ENCODE measurements at places on chromosomes 7 and 10. TPM values are rescaled to one million over a fixed set of nuclear protein-coding genes. Genes with fewer than 3 reads are reported as not detected.

DKK1 gene
- 50.4 TPM for polyA plus RNA-seq

DNA sequence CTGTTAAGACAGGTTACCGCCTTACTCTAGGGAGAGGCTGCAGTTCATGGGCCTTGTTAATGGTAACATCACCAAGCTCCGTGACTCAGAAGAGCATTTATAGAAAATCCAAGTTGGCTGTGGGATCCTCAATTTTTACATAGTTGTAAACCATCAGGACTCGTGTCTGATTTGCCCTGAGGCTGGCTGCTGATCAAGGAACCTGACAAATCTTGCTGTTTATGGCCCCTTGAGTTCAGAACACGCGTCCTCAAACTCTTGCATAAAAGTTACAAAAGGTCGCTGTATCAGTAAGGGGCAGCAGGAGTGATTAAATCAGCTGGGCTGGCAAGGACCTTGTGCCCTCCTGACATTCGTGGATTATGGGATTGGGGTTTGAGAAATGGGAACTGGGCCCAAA lies 4.6 kb downstream of the SLC13A4 start:
- no peak for DNase-seq

DNA sequence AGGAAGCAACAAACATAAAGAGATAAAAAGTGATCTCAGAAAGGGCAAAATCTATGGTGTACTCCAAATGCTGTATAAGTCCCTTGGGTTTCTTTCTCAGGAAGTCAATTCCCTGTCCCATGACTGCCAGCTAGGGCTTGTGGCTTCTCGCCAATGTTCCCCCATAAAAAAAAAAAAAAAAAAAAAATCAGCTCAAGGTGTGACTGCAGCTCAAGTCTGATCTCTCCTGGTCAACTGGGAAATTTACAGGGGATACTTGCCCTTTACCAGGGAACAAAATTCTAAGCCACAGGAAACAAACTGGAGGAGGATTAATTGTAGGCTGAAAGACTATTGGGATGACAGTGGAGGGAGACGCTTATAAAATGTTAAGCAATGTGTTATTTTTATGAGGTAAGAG lies 76.0 kb downstream of the PCGF5 start:
- no peak for DNase-seq

- DNase-seq, result no peak
These were observed 11.8 kb downstream of the CPED1 start for GRCh38 chr7:121000081-121000983.

GRCh38 chr10:62529396-62529795 lies 155.2 kb downstream of the ZNF365 start:
- DNase-seq, result no peak

- no peak for DNase-seq
These were observed 59.1 kb upstream of the COL1A2 start for GRCh38 chr7:94335586-94335985.

DNA sequence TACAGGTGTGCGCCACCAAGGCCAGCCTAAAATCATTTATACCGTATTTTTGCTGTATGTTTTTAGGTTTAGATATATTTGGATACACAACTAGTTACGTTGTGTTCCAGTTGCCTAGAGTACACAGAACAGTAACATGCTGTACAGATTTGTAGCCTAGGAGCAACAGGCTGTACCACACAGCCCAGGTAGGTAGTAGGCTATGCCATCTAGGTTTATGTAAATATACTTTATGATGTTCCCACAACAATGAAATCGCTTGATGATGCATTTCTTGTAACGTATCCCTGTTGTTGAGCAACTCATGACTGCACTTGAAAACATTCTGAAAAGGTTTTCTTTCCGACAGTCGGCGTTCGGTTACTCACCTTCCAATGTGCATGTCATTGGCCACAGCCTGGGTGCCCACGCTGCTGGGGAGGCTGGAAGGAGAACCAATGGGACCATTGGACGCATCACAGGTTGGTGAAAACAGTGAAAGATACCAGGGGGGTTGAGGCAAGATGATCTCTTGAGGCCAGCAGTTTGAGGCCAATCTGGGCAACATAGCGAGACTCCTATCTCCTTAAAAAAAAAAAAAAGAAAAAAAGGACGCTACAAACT lies 7.7 kb downstream of the PNLIP start:
- DNase-seq, result no peak

APBB1IP gene
- 1.4 TPM for polyA plus RNA-seq

DNA sequence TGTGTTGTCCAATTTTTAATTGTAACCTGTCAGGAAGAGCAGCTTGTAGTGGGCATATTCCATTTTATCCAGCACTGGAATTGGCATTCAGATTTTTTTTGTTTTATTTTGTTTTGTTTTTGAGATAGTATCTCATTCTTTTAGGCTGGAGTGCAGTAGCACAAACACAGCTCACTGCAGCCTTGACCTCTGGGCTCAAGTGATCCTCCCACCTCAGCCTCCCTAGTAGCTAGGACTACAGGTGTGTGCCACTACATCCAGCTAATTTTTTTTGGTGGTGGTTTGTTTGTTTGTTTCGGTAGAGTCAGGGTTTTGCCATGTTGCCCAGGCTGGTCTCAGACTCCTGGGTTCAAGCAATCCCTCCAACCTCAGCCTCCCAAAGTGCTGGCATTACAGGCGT lies 44.7 kb downstream of the GUSB start:
- DNase-seq, result no peak

DNA sequence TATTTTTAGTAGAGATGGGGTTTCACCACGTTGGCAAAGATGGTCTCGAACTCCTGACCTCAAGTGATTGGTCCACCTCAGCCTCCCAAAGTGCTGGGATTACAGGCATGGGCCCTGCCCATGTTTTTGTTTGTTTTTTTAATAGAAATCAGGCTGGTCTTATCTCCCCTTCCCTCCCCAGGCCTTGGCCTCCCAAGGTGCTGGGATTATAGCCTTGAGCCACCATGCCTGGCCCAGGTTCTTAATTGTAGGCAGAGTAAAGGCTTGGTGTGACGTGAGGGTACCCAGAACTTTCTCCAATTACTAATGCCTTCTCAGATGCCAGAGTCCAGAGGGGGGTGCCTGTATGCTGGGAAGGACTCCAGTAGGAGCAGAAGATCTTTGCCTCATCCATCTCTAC lies 5.2 kb upstream of the MKRN1 start:
- DNase-seq, result no peak

- no peak for DNase-seq
These were observed 70.0 kb downstream of the PRKG1 start for GRCh38 chr10:51144161-51144781.

DNA sequence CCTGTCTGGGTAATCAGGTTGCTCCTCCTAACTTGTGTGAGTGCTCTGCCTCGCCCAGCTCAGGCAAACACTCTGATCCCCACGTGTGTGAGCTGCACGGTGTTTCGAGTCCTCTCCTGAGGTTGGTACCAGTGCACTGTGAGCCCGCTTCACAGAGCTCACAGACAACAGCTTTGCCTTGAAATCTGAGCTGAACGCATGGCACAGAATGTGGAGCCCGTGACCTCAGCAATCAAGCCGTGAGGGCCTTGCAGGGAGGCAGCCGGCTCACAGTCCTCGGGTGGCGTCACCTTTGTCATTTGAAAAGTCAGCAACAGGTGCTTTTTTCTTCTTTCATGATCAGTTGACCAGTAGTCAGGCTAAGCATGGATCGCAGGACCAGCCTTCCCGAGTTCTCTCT lies 60.2 kb upstream of the ADGRA1 start:
- no peak for DNase-seq

DNA sequence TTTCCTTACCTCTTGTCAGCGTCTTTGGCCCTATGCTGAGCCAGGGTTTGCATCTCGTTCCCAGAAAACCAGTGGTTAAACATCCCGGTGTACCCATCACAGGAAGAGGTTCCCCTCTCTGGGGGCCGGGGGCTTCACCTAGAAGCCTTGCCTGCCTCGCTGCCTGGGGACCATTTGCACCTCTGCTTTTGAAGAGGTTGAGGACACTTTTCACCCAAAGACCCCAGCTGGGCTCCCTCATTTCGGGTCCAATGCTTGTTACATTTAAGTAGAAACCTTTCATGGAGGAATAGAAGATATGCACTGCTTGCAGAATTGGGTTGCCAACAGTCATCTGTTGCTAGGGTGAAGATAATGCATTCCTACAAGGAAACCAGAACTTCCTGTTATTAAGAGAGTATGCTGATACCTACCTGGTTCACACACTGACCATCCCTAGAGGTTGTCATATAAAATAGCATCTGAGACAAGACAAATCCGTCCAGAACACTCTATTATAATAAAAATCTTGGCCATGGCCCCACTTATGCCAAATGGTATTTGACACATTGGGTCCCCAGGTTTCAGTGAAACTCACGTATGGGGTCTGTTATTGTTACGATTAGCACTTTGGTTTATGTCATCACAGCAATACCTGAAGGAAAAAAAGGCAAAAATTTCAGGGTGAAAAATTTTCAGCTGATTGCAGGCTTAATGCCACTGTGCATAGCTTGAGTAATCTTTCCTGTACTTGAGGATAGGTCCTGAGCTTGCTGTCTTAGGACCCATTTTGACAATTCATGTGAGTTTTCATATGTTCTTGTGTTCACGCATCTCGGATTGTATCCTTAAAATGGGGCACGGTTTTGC lies 917 bp downstream of the ZNF365 start:
- no peak for DNase-seq

GRCh38 chr7:151181011-151181431 lies 6.0 kb downstream of the ASB10 start:
- DNase-seq, result no peak

C1GALT1 gene
- polyA plus RNA-seq, result 36.3 TPM

GRCh38 chr7:87426160-87426559 lies 49.3 kb downstream of the ABCB4 start:
- DNase-seq, result no peak

ECHDC3 gene
- 9.3 TPM for polyA plus RNA-seq

Data from renal cortex interstitium (tissue), 15 donors.